Brain pericyte (primary cell): ENCODE measurements at places on chromosomes 4 and X.

- DNase-seq: no peak
These were observed 441.9 kb downstream of the INPP4B start for GRCh38 chr4:142404191-142404611.

DNA sequence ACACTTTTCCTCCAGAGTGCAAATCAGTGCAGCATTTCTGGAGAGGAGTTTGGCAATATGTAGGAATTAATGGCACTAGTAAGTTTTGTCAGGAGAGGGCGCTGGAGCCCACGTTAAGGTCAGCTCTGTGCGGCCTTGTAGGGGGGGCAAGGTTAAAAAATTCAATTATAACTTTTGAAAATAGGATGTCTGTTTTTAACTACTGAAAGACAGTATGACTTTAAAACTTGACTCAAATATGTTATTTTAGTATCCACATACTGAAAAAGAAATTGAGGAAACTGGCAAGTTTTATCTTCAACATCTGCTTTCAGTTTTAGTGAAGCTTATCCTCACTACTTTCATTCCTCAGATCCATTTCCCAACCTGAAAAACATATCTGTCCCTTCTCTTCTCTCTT is 30.9 kb upstream of the HSD17B13 start:
- DNase-seq: peak; percentile 11

GRCh38 chr4:89434364-89434988 is 126.9 kb upstream of the GPRIN3 start:
- peak; percentile 5 for DNase-seq

GRCh38 chr4:159029481-159029880 is 73.4 kb upstream of the RAPGEF2 start:
- no peak for DNase-seq

GRCh38 chrX:10926404-10926803 is 184.7 kb upstream of the HCCS start:
- DNase-seq: no peak

DNA sequence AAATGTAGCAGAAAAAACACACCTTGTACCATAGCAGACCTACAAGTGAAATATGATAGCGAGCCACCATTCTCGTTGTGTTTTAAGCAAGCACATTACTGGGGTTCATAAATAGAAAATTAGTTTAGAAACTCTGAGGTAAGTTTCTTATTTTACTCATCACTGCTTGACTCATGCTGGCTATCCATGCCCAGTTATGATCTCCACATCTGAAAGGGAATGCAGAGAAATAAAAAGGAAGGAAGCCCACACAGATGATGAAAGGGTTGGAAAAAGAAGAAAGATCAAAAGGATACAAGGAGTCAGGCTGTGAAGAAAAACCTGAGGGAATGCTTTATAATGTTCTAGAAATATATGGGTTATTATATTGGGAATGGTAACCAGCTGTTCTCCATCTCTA is 54.5 kb downstream of the CAMK2D start:
- no peak for DNase-seq

DNA sequence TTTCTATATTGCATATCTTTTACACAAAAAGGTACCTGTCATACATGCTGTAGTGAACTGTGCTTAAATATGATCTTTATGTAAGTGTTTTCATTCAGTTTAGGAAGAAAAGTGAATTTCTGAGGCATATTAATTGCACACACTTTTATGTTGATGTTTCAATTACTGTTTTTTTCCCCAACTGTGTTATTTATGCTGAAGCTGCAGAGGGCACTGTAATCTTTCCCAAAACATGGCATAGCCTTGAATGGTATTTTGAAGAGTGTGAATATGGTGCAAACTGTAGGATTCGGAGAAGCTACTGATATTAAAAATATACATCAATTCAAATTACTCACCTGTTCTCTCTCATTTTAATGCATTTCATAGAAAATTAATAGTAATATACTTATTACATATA is 6.0 kb upstream of the CENPE start:
- no peak for DNase-seq

DNA sequence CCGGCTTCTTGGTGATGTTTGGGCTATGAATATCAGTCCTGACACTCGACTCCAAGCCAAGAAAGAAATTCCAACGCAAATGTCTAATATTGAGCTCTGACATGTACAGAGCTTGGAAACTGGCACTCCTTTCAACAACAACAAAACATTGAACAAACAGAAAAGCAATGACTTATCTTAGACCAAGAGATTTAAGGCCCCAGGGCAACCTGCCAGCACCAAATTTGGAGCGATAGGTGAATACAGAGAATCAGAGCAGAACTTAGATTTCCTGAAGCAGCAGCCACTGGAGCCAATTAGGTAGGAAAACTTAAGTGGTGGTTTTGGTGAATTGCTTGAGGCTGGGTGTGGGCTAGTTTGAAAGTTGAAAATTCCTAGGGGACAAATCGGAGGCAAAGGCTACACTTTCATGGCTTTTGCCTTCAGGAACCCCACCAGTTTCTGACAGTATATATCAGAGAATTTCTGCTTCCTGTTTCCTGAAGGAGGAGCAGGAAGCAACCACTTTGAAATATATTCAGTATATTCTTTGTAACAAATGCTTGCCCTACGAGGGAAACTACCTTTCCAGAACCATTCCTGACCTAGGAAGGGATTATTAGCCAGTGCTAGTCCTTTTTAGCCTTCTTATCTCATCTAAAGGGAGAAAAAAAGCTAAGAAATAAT is 10.1 kb upstream of the FMR1 start:
- no peak for DNase-seq

DNA sequence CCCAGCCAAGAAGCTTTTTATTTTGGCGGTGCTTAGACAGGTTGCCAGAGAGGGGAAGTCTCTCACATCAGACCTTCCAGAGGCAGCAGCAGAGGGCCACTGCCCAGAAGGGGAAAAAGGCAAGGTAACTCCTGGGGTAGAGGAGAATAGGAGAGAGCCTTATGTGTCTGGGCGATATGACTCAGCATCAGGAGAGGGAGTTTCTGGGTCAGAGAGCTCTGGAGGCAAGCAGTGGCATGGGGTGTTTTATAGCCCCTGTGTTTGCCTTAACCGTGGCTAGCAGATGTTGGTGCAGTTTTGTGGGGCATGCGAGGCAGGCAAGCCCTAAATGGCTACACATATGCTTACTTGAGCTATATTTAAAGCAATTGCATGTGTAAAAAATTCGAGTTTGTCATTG is 8.3 kb upstream of the ZXDB start:
- no peak for DNase-seq

GRCh38 chr4:185689407-185689806 is 122.6 kb downstream of the SORBS2 start:
- no peak for DNase-seq

GRCh38 chrX:1661922-1662221 is 47.0 kb downstream of the ASMT start:
- no peak for DNase-seq

DNA sequence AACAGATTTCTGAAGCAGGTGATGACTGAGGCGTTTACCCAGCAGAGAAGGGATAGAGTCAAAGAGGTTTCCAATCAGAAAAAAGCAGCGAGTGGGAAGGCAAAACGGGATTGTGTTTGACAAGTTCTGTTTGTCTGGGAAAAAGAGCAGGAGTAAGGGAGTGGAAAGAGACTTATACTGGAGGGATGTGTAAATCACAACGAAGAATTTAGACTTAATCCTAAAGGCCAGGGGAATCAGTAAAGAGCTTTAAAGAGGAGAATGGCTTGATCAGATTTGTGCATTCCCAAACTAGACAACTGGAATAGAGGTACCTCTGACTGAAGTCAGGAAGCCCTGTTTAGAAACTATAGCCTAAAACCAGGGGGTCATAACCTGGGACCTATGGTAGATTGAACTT is 31.5 kb upstream of the LRBA start:
- DNase-seq: no peak

- DNase-seq: no peak
These were observed 78.9 kb upstream of the BMPR1B start for GRCh38 chr4:94678896-94679295.

GRCh38 chr4:1099270-1099669 is 14.1 kb downstream of the RNF212 start:
- DNase-seq: no peak

GRCh38 chr4:177473991-177474390 is 31.8 kb upstream of the AGA start:
- no peak for DNase-seq

DNA sequence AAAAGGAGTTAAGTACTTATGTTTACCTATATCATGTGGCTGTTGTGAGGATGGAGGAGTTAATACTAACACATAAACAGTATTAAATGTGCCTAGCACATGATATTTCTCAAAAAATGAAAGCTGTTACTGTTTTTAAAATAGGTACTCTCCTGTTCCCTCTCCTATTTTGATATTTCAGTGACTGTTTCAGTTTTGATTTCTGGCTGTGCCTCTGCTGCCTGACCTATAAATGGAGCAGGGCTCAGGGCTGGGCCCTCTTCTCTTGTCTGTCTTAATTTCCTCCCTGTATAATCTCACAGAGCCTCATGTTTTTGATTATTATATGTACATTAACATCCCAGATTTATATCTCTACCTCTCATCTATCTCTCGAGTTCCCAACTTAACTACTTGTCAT is 93.3 kb downstream of the UGT8 start:
- no peak for DNase-seq

- DNase-seq: no peak
These were observed 6.3 kb downstream of the RUFY3 start for GRCh38 chr4:70728091-70728490.

- DNase-seq: no peak
These were observed 191.2 kb upstream of the BMP3 start for GRCh38 chr4:80839281-80839680.

DNA sequence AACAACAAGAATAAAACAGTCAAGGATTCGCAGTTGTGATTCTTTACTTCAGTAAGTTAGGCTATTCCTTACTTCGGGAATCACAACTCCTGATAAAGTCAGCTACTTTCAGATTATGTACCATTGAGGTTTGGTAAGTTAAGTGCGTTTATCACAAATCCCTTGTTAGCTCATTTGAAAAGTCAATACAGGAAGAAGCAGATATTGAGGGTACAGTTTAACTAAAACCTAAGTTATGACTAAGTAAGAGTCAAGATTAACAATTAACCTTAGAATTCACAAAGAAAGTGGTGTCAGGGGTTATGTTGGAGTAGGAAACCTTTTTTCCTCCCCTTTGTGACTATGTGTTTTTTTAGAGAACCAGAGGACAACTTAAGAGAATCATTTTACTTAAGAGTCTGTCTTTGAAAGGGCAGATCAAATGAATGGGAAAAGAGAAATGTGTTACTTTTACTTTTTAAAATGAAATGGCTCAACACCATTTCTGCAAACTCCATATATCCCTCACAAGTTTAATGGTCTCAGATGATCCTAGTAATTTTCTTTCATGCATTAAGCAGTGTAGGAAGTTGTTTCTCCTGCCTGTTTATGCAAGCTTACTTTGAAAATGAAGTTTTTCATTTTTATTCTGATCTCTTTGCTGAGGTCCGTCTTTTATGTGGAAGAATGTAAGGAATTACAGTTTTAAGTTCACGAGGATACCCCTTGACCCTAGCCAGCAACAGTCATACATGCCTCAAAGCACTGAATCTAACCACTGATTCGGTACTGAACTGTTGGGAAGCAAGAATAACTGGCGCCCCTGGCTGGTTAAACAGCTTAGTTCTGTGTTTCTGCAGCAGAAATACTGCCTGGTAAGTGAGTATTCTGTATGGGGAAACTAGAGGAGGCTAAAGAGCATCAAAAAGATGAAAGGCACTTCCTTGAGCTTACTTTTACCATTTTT is 211.7 kb downstream of the SLC4A4 start:
- DNase-seq: peak; percentile 41

DNA sequence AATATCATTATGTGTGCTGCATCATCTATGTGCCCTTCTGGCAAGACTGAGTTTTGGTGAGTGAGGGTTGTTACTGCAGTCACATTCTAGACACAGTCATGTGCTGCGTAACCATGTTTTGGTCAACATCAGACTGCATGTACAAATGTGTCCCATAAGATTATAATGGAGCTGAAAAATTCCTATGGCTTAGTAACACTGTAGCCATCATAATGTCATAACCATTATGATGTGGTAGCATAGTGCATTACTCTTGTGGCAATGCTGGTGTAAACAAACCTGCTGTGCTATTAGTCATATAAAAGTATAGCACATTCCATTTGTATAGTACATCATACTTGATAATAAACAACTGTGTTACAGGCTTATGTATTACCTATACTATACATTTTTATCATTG is 198.1 kb upstream of the NUDT6 start:
- DNase-seq: no peak

GRCh38 chr4:105666693-105667092 is 41.8 kb downstream of the INTS12 start:
- DNase-seq: no peak

DNA sequence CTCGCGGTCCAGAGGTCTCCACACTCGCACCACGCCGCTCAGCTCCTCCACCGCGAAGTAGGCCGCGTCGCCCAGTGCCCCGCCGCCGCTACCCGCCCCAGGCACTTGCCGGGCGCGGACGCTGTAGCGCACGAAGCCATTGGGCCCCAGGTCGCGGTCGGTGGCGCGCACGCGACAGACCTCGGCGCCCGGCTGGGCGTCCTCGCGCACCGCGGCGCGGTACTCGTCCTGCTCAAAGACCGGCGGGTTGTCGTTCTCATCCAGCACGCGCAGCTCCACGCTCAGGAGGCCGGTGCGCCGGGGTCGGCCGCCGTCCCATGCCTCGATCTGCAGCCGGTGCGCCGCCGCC is 1.4 kb downstream of the DCHS2 start:
- DNase-seq: no peak

GRCh38 chrX:26032111-26032912 is 105.8 kb upstream of the MAGEB18 start:
- peak; percentile 13 for DNase-seq

DNA sequence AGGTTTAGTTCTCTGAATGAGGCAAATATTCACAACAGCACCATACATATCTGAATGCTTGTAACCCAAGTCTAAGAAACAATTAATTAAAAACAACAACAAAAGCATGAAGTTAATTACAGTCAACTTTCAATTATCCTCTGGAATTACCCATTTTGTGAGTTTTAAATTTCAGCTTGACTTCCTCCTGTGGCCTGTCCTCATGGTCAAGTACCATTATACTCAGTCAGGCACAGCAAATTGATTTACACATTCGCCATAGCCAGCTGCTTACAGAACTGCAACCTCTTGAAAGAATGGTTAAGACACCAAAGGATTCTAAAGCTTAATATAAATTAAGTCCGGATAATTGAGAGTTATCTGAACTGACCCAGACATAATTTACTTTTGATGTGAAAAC is 306.5 kb downstream of the CAMK2D start:
- no peak for DNase-seq

- DNase-seq: no peak
These were observed 15.3 kb downstream of the KLHL2 start for GRCh38 chr4:165222651-165222994.

GRCh38 chr4:77493829-77494551 is 111.6 kb upstream of the CXCL13 start:
- no peak for DNase-seq

GRCh38 chrX:135114392-135114791 is 5.9 kb downstream of the ETDB start:
- no peak for DNase-seq
